PC-9 (cell line): ENCODE measurements at places on chromosomes 3 and 15. TPM values are rescaled to one million over a fixed set of nuclear protein-coding genes. Genes with fewer than 3 reads are reported as not detected.

The STRIT1 gene
- not detected in 2 replicates for total RNA-seq

The TRAT1 gene
- total RNA-seq, result not detected in 2 replicates

The CCR8 gene
- total RNA-seq, result not detected in 2 replicates

The INKA1 gene
- 0.40 TPM in 1 of 2 replicates, not detected in the other for total RNA-seq

The CFAP100 gene
- not detected in 2 replicates for total RNA-seq

The TERC gene
- 7.6 and 22.7 TPM in 2 replicates for total RNA-seq

The WNT7A gene
- total RNA-seq, result 4.7 and 6.3 TPM in 2 replicates

The SCN11A gene
- total RNA-seq, result not detected in 2 replicates

The LTF gene
- total RNA-seq, result not detected in 2 replicates

The GAP43 gene
- not detected in 2 replicates for total RNA-seq

The ISG20 gene
- total RNA-seq, result 2.5 and 5.2 TPM in 2 replicates

The AHSG gene
- not detected in 2 replicates for total RNA-seq

The CFAP20DC gene
- 6.7 and 7.1 TPM in 2 replicates for total RNA-seq

The TEX55 gene
- not detected in 2 replicates for total RNA-seq

The SEMA3G gene
- 1.3 and 1.4 TPM in 2 replicates for total RNA-seq

The PRTG gene
- total RNA-seq, result 11.4 and 16.5 TPM in 2 replicates

The SLC28A1 gene
- total RNA-seq, result 0.70 and 1.2 TPM in 2 replicates

The GOLGA8G gene
- total RNA-seq, result not detected in 2 replicates

The UBA3 gene
- total RNA-seq, result 75.3 and 88.8 TPM in 2 replicates

The IL20RB gene
- total RNA-seq, result 3.8 and 7.2 TPM in 2 replicates

The STAC gene
- total RNA-seq, result 14.7 and 17.6 TPM in 2 replicates

The TGFBR2 gene
- 26.4 and 33.6 TPM in 2 replicates for total RNA-seq

The FBXL2 gene
- 15.8 and 18.5 TPM in 2 replicates for total RNA-seq

The GUCA1C gene
- not detected in 2 replicates for total RNA-seq
